ENCODE measurements at places on chromosomes 1 and 21.

GRCh38 chr1:171218661-171219060 lies 29.6 kb upstream of the FMO1 start:
- no peak for DNase-seq

- no peak for DNase-seq
Observed at GRCh38 chr1:87897481-87897880, 568.8 kb downstream of the LMO4 start.

DNA sequence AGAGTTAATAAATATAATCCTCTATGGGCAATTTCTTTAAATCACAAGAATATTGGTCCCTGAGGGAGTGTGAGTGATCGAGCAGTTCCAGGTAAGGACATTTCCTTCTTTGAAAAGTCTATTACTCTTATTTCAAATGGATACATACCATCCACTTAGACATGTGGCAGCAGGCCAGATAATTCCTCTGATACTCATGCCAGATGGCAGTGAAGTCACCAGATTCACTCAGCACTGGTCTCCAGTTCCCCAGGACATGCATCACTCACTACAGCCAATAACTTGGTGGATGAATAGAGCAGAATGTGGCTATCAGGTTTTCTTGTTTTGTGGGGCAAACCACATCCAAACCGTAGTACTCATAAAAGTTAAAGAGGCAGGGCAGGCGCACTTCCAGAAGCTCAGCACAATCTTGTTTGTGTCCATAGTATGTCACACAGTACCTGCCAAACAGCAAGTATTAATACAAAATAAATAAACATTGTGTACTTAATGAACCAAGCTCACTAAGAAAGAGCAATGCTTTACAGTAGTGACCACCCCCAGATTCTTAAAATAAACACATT lies 74.2 kb upstream of the CD53 start:
- DNase-seq, result no peak

DNA sequence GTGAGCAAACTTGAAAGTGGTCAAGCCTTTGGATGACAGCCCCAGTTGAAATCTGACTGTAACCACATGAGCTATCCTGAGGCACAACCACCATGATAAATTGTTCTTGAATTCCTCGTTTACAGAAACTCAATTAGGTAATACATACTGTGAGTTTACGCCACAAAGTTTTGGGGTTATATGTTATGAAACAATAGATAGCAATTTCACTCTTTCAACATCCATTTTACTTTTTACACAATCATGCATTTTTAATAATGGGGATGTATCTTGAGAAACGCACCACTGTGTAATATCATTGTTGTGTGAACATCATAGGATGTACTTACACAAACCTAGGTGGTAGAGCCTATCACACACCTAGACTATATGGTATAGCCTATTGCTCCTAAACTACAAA lies 35.4 kb downstream of the OR2C3 start:
- DNase-seq, result no peak

GRCh38 chr1:206708882-206709281 lies 24.2 kb downstream of the MAPKAPK2 start:
- no peak for DNase-seq
